Activated T-helper 1 cell treated with anti-CD3 and anti-CD28 coated beads, Interleukin-2, amount 50 U/mL, for 16 hours (primary cell): ENCODE measurements at places on chromosomes 4 and X.

GRCh38 chr4:118032691-118033090 is 1.6 kb upstream of the NDST3 start:
- DNase-seq: no peak

DNA sequence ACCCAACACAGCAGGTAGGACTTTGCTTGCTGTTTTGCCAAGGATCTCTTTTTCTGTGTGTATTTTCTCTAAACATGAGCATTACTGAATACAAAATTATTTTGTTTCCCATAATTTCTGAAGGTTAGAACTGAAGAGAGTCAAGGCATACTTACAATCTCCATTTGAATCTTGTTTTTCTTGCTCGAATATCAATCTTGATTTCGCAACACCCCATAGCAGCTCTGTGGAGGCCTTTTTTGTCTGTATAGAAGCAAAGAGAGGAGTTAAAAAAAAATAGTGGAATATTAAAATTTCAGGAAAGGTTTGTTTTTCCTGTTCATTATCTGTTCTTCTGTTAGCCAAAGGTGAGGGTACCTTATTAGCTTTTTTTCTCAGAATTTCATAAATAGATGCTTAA is 92.9 kb downstream of the TNIP2 start:
- DNase-seq: no peak

GRCh38 chr4:40986375-40986774 is 228.0 kb downstream of the APBB2 start:
- DNase-seq: no peak

DNA sequence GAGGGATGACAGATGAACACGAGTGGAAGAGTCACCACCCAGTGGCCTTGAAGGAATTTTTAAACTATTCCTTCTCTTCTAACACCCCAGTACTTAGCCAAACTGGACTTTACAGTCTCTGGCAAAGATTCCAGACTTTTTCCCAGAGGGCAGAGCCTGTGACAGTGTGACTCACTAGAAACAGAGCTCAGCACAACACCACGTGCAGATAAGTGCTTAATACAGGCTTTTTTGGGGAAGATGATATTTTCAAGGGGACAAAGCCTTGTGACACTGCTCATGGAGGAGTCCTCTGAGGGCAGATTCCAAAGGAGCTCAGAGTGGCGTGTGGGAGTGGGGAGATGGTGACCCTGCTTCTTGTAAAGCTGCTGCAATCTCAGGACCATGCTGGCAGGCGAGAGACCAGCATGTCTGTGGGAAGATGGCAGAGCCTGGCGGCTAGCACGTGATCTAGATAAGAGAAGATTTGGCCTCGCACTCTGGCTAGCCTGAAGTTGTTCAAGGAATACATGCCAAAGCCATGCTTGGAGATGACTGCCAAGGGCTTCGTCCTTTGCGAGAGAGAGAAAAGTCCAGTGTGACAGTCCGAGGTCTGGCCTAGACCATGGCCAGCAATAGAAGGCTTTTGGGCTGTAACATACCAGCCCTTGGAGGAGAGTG is 2.4 kb downstream of the RAB33A start:
- DNase-seq: no peak

DNA sequence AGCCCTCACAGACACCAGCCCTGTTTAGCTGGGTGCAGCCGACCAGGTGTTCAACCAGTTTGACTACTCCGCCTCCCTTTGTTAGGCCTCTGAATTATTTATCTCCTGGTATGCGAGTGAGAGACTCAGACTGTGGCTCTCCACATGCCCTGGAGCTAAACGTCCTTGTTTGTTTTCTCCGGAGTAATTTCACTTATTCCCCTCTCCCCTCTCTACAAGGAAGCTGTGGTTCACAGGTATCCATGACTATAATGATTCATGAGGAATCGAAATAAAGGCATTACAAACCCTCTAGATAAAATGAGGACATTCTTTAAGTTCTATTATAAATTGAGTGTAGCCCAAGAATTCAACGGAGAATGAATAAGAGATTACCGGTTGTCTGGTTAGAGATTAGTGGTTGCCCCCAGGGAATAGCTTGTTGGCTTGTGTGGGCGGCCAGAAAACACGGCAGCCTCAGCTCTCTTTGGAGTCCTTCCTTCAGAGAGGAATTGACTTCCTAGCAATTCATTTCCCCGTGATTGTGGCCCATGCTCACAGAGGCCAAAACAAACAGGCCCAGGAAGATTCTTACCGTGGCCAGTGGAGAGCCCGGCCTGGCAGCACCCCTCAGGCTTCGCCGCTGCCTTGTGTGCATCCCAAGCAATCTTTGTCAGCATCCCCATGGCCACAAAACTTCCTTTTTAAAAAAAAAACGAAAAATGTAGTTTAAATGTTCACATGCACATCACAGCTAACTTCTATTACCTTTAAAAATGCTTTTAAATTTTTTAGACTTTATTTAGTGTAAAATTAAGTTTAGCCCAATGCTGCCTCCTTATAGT is 60.2 kb upstream of the CBR4 start:
- no peak for DNase-seq

GRCh38 chrX:108029928-108030711 is 14.7 kb upstream of the VSIG1 start:
- no peak for DNase-seq

DNA sequence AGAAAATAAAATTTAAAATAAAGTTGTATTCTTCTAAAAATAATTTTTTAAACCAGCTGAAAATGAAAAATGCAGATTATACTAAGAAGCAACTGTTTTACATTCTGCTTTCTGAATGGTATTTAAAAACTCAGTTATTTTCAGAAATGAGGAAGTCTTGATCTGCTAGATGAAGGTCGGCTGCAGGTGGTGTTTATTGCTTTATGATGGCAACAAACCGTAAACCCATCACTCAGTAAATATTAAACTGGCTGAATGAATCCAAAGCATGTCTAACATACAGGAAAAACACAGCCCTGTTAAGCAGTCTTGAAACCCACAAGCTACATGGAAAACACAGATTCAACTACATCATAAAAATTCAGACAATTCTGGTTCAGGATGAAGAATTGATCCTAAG is 29.3 kb downstream of the DYNLT3 start:
- DNase-seq: no peak

- DNase-seq: no peak
Observed at GRCh38 chr4:147837435-147837834, 105.5 kb downstream of the ARHGAP10 start.

DNA sequence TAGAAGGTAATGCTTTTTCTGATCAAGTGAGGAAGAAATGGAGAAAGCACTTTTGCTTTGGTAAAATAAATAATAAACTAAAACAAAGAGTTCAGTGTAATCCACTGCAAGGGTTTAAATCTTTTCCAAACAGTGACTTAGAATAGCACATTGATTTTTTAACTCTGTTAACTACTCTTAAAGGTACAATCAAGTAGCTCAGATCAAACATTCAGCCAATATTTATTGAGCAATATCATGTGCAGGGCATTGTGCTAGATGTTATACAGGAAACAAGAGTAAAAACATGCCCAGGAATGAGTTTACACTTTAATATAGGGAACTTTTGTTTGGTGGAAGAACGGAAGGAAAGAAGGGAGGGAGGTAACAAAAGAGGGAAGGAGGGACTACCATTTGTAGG is 479.8 kb downstream of the KLHL13 start:
- DNase-seq: no peak

DNA sequence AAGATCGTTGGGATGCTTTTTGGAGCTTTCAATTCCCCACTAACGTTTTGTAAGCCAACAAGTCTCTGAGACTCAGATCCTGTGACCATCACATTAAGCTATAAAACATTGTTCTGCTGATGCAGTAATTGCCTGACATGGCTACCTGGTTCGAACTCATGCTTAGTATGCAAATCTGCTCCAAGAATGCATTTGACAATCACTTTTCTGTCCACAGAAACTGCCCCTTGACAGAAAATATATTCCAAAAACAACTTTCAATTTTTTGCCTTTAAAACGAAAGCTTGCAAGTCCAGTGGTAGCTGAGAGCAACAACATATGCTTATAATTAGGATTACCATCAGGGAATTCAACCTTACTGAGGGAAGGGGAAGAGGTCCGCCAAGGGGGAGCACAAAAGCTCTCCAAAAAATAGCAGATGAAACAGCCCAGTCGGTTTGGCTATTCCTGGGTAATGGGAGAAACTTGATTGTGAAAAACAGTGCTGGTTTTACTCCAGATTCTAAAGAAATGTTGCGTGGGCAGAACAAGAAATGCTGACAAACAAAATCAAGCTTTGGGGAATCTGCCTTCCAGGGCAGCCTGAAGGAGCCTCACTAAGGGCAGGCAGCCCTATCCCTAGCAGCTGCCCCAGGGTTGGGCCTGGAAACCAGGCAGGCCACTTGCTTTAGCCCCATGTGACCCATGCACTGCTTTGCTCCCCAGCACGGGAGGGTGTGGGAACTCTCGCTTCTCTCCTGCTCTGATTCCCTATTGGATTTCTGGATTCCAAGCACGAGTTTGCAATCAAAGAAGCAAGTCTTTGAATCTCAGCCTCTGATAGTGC is 160.7 kb upstream of the LDB2 start:
- DNase-seq: no peak

GRCh38 chr4:43485196-43485595 is 592.7 kb downstream of the GRXCR1 start:
- DNase-seq: no peak

DNA sequence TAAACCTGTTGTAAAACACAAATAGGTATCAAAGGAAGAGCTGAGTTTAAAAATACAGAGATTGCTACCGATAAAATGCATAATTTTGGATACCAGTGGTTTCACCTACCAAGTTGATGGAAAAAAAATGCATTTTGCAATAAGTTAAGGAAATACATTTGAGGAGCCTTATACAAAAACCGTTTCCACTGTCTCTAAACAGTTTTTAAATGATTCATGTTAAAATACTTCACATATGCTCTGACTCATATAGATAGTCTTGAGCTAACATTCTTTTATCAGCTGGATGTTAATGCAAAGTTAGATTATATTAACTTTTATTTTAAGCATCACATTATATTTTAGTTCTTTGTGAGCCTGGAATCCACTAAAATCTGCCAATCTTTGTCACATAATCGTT is 50.6 kb upstream of the ANKRD17 start:
- no peak for DNase-seq

- DNase-seq: no peak
Observed at GRCh38 chr4:145090380-145090779, 7.6 kb downstream of the ANAPC10 start.

DNA sequence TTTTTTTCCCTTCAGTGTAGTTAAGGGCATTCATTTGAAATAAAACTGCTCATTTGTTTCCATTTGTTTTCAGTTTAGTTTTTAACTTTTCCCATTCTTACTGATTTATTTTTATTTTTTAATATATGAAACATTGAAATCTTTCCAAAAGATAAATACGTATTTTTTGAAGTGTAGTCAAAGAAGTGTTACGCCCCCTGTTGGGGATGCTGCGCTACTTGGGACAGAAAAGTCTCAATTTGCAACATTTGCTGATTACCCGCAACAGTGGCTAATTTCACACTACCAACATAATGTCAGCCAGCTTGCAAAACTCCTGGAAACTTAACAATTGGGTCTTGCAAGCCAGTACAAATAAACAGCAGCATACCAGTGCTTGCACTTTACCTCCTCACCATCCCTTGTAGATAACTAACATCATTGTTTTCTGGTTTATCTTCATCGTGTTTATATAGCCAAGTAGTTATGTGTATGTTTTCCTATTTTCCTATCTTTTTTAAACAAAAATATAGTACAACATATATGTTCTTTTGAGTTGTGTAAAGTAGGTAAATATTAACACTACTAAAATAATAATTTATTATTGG is 158.6 kb downstream of the STPG2 start:
- DNase-seq: no peak

DNA sequence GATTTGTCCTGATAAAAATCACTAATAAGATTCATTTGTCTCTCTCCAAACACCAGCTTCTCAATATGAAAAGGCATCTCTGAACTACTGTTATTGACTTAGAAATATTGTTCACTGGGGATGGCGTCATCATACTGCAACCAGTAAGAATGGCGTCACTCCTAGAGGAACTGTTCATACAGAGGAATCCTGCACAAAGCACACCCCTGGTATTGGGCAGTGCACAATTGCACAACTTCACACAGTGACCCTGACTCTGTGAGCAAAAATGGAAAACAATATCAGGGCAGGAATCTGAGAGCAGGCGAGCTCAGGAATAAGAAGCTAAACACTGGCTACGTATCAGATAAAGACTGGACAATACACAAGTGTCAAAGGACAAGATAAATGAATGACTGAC is 66.7 kb upstream of the PNPLA4 start:
- DNase-seq: no peak

DNA sequence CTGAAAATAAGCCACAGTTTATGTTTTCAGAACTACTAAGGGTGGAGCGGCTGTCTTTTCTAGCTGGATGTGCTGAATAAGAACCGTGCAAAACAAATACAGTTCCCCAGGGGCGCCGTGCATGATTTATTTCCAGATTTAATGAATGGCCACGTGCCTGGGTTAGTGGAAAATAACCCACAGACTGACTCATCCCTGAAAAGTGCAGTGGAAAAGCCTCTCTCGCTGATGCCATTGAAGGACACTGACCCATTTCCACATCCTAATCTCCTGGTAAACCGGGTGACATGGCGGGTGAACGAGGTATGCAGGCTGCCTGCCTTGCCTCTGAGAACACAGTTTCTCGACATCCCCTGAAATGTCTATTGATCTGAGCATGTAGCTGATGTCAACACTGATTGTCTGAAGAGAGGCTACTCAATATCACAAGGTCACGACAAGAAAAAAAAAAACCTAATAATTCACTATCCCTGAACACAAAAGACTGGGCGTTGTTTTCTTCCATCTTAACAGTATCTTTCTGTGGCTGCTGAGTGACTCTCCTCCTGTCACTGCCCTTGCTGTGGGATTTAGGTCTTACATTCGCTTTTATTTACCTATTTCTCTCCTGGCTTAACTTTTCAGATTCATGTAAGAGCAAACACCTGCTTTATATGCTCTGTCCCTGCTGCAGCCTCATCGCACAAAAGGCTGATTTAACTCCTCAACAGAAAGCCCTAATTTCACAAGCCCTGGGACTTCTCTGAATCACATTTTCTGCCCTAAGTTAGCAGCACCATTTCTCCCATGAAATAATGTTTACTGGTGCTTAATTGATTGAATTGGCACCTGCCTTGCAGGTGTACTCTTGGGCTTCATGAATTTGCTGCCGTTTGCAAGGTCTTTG is 76.9 kb upstream of the SCOC start:
- no peak for DNase-seq

DNA sequence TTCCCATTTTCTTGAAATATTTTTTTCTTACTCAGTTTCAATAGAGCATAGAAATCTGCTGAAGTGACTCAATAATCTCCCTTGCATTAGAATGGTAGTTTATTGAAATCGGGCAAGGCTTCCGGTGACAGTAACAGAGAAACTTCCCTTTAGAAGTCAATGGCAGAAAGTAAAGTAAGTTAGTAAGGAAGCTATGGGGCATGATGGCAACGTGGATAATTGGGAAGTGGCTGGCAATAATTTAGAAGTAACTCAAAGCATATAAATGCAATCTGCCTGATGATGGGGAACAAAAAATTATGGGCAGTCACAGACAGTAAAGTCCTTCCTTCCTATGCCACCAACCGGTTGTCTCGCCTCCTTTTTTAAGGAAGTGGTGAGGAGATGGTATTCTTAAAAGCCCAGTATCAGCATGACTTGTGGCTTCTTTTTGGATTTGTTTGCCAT is 7.6 kb downstream of the CYBB start:
- no peak for DNase-seq

GRCh38 chr4:140135529-140136088 is 18.4 kb downstream of the MAML3 start:
- DNase-seq: no peak

GRCh38 chrX:75051047-75051446 is 105.0 kb downstream of the ABCB7 start:
- DNase-seq: no peak
